ENCODE measurements at places on chromosomes 13 and 19.

GRCh38 chr13:19567820-19568534, 6.6 kb upstream of the TPTE2 start:
- no peak for DNase-seq

DNA sequence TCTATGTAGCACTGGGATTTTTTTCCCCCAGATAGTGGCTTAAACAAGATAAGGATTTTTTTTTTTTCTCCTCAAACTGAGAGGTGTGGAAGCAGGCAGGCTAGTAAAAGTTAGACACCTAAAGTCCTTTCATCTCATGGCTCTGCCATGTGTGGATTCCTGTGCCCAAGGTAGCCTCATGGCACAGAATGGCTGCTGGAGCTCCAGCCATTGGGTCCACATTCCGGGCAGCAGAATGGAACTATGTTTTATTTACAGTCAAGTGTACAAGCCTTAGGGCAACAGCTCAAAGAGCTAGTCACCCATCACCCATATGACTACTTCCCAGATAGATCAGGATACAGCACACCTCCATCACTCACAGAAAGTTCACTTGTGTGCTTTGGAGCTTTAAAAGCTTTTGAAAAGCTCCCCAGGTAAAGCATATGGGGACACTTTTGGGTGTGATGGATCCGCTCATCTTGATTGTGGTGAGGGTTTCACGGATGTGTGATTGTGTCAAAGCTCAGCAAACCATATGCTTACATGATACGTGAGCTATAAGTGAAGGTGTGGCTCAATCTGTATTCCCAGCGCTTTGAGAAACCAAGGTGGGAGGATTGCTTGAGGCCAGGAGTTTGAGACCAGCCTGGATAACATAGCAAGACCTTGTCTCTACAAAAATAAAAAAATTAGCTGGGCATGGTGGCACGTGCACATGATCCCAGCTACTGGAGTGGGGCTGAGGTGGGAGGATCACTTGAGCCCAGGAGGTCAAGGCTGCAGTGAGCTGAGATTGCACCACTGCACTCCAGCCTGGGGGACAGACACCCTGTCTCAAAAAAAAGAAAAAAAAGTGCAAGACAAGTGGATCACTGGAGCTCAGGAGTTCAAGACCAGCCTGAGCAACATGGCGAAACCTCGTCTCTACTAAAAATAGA, 18.1 kb downstream of the PGLS start:
- DNase-seq: no peak

DNA sequence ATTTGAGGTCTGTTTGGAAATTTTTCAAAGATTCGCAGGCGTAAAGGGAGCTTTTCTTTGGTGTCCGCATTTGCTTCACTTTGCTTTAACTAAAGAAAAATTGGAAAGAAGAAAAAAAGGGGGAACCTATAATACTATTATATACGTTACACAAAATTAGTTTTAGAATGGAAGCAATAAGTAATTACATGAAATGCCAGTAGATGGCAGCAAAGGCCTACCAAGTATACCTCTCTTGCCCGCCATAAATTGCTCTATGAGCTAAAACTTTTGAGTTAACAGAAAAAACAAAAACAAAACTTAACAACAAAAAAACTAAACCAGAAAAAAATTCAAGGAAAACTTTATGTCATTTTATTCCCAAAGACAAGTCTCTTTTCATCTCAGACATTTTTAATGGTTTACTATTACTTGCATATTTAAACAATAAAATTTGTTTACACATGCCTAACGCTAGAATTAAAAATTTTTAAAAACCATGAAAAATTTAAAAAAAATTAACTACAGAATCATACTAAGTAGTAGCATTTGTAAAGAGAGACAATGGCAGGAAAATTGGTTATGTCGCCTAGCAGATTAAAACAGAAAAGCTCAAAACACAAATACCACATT, 271.4 kb downstream of the NALCN start:
- no peak for DNase-seq

- DNase-seq: peak; percentile 72
These were observed 11.0 kb downstream of the CTU1 start for GRCh38 chr19:51097166-51097738.

- no peak for DNase-seq
These were observed 81.2 kb downstream of the TBC1D4 start for GRCh38 chr13:75400775-75401174.

GRCh38 chr13:44652168-44652567, 76.0 kb upstream of the TSC22D1 start:
- DNase-seq: no peak

DNA sequence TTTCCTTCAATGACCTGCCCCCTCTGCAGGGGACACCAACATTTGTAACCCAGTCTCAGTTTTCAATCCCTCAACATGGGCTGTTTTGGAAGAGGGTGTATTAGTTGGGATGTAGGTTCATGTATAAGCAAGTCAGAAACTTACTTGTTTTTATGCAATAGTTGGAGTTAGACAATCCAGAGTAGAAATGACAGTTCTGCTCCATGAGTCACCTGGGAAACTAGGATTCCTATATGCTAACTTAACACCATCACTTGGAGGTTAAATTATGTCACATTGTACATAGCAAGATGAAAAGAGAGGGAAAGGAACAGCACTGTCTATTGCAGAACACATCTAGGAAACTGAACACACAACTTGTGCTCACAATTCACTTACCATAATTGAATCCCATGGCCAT, 436.4 kb downstream of the RFC3 start:
- no peak for DNase-seq

DNA sequence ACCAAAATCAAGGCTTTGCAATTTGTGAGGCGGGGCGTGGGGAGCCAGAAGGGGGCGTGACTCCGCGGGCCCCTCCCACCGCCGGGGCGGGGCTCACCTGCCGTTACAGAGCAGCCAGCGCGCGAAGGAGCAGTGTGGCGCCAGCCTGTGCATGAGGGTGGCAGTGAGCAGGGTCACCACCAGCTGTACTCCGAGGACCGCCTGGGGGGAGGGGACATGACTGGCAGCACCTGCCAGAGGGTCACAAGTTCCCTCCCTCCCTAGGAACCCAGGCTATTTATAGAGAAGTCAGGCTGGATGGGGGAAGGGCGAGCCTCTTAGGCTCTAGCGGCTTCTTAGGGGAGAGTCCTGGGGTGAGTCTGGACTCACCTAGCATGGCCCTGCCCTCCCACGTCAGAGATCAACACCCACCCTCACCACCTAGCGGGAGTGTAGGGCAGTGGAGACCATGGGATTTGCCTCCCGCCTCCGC, 3.6 kb downstream of the TMEM161A start:
- DNase-seq: peak; percentile 86

GRCh38 chr13:70756088-70756487, 647.8 kb upstream of the KLHL1 start:
- no peak for DNase-seq

- DNase-seq: peak; percentile 69
These were observed 18.5 kb upstream of the IGLON5 start for GRCh38 chr19:51292971-51293370.

GRCh38 chr13:95624020-95624419, 20.5 kb downstream of the DZIP1 start:
- peak; percentile 36 for DNase-seq

DNA sequence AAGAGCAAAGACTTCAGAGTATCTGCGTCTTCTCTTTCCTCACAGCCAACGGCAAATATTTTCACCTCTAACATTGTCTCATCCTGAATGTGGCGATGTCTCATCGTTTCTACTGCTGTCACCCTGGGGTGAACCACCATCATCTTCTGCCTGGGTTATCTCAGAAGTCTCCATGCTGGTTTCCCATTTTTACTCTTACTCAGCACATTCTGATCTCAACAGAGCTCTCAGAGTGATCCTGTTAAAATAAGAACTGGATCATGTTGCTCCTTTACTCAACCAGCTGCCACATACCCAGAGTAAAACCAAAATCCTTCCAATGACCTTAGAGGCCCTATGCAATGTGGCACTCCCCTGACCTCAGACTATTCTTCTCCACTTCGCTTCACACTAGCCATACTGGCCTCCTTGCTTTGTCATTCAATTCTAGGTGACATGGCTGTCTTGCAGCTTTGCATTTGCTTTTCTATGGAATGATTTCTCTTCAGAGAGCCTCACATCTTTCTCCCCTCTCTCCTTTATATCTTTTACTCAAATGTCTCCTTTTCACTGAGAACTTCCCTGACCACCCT, 7.8 kb upstream of the OLFM4 start:
- no peak for DNase-seq

DNA sequence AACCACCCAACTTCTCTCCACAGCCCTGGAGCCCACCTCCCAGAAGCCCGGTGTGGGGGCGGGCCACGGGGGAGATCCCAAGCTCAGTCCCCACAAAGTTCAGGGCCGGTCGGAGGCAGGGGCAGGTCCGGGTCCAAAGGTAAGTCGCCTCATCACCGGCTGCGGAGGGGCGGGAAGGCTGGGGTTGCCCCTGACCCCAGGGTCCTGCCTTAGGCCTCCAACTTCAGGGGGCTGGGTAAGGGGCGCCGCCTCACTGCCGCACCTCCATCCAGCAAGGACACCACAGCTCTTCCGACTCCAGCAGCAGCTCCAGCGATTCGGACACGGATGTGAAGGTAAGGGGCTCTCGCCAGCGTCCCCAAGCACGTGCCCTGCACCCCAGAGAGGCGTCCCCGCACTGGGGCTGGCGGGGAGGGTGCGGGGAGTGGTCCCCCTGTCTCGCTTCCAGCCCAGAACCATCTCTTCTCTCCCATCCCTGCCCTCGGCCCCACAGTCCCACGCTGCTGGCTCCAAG, 358 bp downstream of the C19orf33 start:
- DNase-seq: no peak

DNA sequence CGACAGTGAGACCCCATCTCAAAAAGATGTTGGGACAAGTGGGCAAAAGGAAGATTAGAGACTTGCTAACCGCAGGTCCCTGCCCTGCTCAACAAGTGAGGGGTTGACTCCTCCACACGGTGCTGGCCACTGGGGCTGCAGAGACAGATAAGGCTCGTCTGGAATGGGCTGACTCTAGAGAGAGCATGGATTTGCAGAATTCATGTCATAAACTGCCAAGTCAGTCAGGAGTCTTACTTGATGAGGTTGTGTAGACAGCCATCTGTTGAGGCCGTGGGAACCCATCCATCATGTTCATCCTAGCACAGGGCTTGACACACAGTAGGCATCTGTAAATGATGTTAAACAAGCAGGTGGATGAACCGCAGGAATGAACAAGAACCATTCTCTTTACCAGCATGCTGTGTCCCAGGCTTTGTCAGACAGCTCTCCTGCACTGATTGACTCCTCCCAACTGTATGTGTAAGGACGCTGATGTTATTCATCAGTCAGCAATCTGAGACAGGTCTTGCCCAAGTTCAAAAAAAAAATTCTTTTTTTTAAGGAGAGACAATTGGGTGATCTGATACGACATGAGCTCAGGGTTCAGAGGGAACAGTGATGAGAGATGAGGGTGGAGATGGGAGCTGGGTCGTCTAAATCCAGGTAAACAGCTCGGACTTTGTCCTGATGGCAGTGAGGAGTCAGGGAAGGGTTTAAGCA, 8.8 kb downstream of the PAF1 start:
- no peak for DNase-seq

GRCh38 chr13:110249326-110249725, 57.6 kb downstream of the COL4A1 start:
- no peak for DNase-seq

DNA sequence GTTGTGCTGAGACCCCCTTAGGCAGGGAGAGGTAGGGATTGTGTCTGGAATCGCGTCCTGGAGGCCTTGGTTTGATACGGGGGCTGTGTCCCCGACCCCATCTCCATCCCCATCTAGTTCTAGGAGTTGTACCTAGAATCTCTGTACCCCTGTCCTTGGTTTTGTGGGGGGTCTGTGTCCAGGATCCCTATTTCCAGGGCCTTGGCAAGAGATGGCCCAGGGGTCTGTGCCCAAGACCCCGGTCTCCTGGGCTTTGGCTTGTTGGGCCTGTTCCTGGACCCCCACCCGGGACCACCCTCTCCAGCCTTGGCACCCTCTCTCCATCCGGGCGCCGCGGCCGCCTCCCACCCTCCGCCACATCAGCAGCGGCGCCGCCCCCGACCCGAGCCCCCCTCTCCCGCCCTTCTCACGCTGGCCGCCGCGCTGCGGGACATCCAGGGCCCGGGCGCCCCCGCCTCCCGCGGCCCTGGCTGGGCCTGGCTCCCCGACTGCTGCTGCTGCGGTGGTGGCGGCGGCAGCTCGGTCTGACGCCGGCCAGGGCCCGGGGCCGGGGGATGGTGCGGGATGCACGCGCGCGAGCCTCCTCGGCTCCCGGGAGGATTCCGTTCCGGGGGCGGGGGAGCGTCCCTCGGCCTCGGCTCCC, at the start of gene NUMBL:
NUMBL (minus strand) TSS at position 602 of the 643 bp plus-strand sequence; CDS start at position 434, 168 bp downstream.
- no peak for DNase-seq

GRCh38 chr13:36807616-36808015, 11.4 kb upstream of the RFXAP start:
- no peak for DNase-seq

DNA sequence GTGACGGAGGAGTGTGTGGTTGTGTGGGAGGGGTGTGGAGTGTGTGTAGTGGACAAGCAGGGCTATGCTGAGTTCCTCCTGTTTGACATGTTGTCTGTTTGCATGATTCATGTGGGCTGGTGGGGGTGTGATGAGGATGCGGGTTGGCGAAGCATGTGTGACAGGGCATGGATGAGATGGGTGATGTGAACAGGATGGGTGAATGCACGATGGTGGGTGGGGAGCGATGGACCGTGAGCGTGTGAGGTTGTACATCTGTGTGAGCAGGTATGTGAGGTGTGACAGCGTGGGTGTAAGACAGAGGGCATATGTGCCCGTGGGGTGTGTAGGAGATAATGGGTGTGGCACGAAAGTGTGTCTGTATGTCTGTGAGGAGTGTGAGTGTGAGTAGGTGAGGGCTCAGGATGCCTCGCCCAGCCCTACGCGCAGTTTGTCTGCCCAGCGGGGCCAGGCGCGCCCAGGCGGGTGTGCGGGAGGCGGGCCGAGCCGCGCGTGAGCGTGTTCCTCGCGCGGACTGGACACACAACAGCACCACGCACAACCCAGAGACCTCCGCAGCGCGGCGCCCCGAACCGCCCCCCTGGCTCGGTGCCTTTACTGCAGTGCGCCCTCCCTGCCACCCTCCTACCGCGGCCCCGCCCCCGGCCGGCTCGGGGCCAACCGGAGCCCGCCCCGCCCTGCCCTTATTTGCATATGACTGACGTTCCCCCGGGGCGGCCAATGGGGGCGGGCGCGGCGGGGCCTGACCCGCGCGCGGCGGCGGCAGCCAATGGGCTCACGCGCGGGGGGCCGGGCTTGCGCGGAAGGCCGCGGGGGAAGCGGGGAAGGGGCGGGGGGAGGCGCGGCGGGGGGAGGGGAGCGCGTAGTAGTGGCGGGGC, 14.4 kb downstream of the CIC start:
- peak; percentile 93 for DNase-seq

- DNase-seq: no peak
These were observed 59.4 kb downstream of the ARHGEF7 start for GRCh38 chr13:111174377-111175114.

DNA sequence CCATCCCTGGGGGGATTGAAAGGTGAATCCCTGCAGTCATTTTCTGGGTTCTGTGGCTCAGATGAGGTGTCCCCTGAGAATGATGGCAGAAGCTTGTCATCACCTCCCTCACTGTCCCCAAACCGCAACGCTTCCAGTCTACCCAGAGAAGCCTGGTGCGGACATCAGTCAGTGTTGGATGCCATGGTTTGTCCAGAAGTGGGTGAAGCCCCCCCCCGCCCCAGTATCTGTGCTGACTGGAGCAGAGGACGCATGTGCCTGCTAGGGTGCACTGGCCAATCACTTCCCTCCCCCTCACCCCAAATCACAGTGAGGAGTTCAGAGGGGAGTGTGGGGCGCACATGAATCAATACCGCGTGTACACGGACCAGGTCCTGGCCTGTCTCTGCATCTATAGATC, 150.5 kb downstream of the TEX29 start:
- no peak for DNase-seq

- DNase-seq: no peak
These were observed 5.8 kb downstream of the ZNF175 start for GRCh38 chr19:51576850-51577249.

Measured in H9 (cell line).